ENCODE measurements at places on chromosomes 2 and 18. TPM values are rescaled to one million over a fixed set of nuclear protein-coding genes. Genes with fewer than 3 reads are reported as not detected.
A peak's percentile ranks its signal among the peaks of the same experiment; 100 is the strongest.

The EVX2 gene
- not detected for total RNA-seq

The EPHA4 gene
- 35.2 TPM for total RNA-seq

- peak; percentile 39 for DNase-seq
Observed at GRCh38 chr2:8482432-8482831, 199.4 kb upstream of the ID2 start.

DNA sequence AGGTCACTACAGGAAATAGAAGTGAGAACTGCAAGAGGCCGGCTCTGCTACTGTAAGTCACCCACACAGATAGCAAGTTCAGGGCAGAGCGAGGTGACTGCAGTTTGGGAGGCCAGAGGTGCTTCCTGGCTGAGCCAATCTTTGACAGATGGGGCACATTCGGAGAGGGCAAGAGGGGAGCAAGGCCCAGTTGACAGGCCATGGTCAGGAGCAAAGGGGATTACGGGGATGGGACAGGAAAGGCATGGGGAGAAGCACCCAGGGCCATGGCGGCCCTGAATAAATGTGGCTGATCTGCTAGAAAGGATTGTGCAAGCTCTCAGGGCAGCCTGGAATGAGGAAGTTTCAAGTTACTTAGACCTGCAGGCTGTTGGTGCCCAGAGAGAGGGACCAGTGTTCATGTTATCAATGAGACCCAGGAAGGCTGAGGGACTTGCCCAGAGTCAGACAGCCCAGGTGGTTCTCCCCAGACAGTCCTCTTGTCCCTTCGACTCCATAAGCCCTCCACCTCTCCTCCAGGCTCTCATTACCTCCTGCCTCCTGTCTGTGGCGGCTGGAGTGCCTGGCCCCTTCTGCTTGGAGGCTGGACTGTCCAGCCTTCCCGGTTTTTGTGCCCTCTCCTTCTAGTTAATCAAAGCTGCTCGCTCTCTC, 123.3 kb downstream of the CTIF start:
- no peak for DNase-seq

- DNase-seq = no peak
Observed at GRCh38 chr18:48215876-48216638, 193.1 kb downstream of the ZBTB7C start.

DNA sequence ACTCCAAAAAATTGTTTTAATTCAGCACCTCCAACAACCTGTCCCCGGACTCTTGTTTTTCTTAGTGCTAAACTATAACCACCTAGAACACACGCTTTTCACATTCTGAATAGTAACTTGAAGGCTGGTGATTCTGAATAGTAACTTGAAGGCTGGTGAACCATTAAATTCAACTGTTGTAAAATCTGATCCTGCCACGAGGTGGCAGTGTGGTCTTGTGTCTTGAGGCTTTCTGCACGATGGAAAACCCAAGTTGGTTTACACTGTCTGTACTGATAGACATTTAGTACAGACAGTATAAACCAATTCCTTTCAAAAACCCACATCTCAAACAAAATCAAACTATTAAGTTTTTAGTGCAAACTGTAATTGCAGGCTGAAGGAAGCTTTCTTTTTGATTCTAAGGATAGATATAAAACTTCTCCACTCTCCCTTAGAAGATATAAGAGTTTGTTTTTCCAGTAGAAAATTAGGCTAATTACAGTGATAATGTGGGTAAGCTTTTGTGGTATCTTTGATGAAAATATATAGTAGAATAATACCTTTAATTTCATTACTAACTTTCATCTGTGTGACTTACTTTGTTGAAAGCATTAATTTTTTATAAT, 57.6 kb downstream of the VAPA start:
- peak; percentile 89 for DNase-seq

DNA sequence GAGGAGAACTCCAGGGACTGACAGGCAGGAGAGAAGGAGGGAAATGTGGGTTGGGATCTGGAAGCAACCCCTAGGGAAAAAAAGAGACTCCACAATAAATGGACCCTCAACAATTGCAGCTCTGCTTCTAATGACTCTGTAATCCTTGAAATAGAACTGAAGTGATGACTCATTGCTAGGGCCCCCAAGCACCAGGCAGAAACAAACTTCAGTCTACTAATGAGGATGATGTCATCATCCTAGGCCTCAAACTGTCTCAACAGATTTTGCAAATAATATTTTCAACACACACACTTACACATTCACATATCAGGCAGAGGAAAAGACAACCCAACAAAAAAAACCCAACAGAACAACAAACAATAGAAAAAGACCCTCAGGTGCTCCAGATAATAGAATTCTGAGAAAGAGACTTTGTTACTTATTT, 143.3 kb downstream of the HDAC4 start:
- peak; percentile 43 for DNase-seq

- DNase-seq = no peak
Observed at GRCh38 chr2:60966507-60967405, 50.8 kb upstream of the PEX13 start.

DNA sequence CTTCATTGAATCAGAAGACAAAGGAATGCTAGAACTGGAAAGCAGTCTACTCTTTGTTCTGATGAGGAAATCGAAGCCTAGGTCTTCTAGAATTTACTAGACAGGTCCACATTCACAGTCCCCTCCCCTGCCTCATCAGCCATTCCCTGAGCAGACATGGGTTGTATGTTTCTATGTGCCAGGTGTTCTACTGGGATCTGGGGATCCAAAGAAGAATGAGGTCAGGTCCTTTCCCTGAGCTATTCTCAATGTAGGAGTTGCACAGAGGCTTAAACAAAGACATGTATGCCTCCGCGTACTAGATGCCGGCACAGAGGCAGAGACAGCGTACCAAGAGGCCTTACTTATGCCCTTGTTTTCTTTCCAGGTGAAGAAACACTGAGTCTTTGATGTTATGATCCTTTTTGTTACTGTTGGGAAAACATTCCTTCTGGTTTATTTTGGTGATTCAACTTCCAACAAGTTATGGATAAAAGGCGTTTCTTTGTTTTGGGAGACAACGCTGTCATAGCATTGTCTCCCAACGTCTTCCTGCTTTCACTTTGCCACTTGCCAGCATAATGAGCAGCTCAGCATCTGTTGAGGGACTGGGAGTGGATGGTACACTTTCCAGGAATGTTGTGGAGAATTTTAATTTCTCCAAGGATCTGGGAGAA, 174.4 kb downstream of the ALPK2 start:
- no peak for DNase-seq

GRCh38 chr2:120599072-120599471, 136.6 kb upstream of the GLI2 start:
- no peak for DNase-seq

GRCh38 chr18:36661999-36662398, 166.8 kb downstream of the TPGS2 start:
- no peak for DNase-seq

- DNase-seq = no peak
Observed at GRCh38 chr2:135086222-135086621, 34.1 kb downstream of the RAB3GAP1 start.

DNA sequence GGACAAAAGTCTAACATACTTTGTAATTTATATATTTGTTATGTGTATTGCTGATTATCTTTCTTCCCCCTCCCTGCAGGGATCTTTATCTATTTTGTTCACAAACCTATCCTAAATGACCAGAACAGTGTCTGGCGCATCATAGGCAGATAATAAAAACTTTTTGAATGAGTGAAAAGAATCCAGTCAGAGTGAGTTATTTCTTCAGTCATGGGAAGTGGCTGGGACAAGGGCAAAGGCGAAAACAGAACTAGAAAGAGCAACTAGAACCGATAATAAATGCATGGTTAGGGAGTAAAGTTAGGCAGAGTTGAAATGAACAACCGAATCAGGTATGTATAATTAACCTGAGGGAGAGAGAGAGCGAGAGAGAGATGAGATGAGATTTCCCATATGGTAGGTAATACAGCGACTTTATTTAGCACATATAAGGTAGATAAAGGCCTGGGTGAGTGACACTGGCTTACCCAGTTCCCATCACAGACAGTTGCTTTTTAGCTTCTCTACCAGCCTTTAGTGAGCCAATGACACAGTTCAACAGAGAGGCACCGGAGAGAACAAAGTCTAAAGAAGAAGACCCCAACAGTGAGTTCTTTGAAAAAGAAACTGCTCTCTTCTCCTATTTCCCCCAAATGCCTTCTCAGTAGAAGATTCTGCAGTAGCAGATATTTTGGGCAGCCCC, 59.1 kb upstream of the EML4 start:
- no peak for DNase-seq

- no peak for DNase-seq
Observed at GRCh38 chr2:141569941-141570340, 560.9 kb downstream of the LRP1B start.

DNA sequence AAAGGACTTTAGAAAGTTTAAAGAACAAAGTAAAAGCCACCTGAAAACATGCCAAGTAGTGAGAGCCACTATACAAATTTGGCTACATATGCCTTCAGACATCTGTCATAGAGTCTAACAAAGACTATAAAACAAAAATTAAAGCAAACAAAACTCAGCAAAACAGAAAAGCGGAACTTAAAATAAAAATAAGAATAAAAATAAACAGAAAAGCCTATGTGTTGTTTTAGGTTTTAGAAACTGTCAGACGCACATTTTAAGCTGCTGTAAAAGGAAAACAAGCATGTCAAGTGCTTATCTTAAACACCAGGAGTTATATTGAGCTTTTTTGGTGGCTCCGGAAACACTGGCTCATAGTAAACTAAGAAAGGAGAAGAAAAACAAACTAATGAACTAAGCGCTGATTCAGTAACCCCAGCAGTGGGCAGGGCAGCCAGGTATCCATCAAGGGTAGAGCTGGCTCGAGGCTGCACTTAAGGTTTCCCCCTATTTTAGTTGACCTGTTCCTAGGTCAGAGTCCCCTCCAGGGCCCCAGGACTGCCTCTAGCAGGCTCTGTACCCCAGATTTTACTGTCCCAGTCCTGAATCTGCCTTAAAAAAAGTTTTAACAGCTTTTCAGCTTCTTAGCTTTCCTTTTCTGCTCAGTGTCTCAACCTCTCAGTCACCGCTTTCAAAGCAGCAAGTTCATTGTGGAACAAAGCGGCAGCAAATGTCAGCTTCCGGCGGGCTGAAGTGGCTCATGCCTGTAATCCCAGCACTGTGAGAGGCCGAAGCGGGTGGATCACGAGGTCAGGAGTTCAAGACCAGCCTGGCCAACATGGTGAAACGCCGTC, 15.4 kb upstream of the RMC1 start:
- DNase-seq = no peak

- DNase-seq = no peak
Observed at GRCh38 chr18:72412927-72413326, 131.2 kb downstream of the CBLN2 start.

- DNase-seq = no peak
Observed at GRCh38 chr18:36448384-36449290, 151.1 kb downstream of the FHOD3 start.

DNA sequence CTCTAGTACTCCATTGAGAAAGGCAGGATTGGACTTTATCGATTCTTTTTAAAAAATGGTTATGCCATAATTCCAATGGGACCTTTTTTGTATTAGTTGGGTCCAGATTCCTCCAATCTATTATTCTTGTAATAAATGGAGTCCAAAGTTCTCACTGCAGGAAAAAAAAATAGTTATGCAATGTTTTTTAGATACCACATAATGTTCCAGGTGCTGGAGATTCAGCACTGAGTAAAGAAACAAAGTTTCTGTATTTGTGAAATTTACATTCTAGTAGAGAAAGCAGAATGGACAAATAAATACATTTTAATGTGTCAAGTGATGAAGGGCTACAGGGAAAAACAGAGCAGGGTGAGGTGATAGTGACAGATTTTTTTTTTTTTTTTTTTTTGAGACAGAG, 78.5 kb upstream of the MYCN start:
- no peak for DNase-seq

DNA sequence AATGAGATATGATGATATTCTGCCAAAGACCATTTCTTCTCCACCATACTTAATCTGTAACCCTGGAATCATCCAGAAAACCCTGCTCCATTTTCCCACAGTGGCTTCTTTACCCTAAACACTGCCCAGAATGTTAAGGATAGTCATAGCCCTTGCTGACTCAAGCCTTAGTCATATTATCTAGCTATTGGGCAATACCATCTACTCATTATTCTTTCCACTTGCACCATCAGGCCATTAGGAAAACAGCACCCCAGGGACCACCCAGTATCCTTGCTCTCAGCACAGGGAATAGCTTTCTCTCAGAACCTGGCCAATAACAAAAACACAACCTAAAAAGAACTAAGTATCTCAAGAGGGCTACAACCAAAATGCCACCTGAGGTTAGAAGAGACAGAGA, 445.7 kb upstream of the SLC14A2 start:
- no peak for DNase-seq

DNA sequence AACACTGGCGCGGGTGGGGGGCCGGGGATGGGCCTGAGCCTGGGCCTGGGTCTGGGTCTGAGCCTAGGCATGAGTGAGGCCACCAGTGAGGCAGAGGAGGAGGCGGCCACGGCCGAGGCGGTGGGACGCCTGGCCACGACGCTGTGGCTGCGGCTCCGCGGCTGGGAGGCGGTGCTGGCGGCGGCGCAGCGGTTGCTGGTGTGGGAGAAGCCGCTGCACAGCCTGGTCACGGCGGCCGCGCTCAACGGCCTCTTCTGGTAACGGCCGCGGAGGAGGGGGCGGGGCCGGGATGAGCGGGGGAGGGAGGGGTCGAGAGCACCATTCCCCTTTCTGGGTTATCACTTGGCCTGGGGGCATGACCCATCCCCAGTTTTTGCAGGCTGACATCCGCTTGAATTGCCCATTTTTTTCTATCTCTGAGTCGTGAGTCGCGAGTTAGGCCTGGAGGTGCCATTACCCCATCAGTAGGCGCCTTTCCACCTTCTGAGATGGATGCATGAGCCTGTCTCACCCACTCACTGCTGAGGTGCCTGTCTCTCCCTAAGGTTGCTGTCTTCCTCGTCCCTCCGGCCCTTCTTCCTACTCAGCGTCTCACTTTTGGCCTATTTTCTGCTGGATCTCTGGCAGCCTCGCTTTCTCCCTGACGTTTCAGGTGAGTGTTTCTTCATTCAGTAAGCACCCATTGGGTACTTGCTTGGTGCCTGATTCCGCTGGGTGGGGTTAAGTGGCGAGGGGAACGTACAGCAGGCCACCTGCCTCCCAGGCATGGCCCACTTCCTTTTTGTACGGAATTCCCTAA, 501 bp downstream of the RETREG2 start:
- peak; percentile 46 for DNase-seq

DNA sequence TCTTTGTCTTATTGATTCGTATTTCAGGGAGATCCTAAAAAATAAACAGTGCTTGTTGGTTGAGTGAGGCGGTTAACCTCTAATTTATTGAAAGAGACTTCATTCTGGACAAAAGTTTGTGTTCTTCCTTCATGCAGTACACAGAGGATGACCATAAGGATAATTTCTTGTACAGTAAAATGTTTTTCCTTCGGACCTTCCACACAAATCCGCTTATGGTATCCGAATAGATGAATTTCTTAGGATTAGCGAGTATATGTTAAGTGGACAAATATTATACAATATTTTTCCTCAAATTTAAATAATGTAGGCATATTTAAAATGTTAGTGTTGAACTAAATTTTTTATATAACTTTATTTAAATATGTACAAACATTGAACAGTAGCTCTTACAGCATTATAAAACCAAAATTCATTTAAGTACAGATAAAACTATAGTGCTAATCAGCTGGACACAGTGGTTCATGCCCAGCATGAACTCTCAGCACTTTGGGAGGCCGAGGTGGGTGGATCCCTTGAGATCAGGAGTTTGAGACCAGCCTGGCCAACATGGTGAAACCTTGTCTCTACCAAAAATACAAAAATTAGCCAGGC, 84.4 kb downstream of the LPIN1 start:
- DNase-seq = no peak

All from lower leg skin (tissue), 4 donors.